ENCODE measurements at places on chromosomes 16 and 17. TPM values are rescaled to one million over a fixed set of nuclear protein-coding genes. Genes with fewer than 3 reads are reported as not detected.

DNA sequence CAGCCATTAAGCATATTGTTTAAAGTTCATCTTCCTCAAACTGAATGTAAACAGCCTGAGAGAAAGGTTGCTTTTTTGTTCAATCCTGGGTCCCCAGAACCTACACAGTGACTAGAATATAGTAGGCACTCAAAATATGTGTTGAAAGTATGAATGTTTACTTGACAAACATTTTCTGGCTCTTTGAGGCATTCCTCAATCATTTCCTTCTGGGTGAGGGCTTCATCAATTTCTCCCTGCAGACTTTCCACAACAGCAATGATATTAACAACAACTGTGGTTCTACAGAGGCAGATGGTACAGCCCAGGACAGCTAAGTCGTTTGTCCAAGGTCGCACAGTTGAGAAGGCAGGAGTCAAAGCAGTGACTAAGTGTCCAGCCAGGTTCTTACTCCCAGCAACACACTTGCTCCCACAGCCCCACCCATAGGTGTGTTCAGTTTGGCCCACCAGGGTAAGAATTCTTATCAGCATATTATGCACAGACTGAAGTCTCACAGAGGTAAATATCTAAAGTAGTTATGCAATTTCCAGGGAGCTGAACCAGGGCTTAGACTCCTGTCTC lies 61.1 kb downstream of the HS3ST3B1 start:
- no peak for DNase-seq

DNA sequence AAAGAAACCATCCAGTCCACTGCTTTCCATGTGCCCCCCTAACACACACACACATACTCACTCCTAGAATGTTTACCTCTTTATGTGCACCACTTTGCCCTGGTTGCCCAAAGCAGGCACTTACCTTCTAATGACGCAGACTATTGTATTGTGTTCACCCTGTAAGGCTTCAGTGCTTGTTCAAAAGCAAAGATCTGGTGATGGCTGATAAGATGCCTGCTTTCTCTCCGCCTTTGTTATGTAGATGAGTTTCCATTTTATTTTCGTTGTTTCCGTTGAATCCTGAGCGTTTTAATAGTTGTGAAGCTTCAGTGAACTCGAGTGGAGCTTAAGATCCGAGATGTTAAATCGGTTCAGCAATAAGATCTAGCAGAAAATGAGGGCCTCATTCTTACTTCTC lies 452.7 kb downstream of the TMEM114 start:
- no peak for DNase-seq

DNA sequence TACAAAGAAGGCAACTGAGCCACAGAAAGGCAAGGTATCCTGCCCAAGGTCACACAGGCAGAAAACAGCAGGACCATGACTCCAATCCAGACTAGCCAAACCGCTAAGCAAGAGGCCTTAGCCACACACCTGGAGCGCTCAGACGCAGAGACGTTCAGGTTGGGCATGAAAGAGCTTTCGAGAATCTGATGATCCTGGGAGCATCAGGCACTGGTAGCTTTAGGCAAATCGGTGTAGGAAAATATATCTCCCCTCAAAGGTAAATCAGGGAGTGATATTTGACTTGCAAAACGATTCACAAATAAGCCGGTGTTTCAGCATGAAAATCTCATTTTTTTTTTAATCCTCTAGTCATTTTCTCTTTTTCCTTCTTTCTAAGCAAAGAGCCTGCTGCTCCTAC lies 279.0 kb downstream of the MRTFB start:
- DNase-seq = no peak

The AANAT gene
- 0.23 TPM for polyA plus RNA-seq

The AIPL1 gene
- 0.08 TPM for polyA plus RNA-seq

GRCh38 chr16:83912519-83913244 lies 13.8 kb downstream of the MLYCD start:
- no peak for DNase-seq
